Thoracic aorta (tissue), 2 donors: ENCODE measurements at places on chromosomes 2 and 18. TPM values are rescaled to one million over a fixed set of nuclear protein-coding genes. Genes with fewer than 3 reads are reported as not detected.
A peak's percentile ranks its signal among the peaks of the same experiment; 100 is the strongest.

DNA sequence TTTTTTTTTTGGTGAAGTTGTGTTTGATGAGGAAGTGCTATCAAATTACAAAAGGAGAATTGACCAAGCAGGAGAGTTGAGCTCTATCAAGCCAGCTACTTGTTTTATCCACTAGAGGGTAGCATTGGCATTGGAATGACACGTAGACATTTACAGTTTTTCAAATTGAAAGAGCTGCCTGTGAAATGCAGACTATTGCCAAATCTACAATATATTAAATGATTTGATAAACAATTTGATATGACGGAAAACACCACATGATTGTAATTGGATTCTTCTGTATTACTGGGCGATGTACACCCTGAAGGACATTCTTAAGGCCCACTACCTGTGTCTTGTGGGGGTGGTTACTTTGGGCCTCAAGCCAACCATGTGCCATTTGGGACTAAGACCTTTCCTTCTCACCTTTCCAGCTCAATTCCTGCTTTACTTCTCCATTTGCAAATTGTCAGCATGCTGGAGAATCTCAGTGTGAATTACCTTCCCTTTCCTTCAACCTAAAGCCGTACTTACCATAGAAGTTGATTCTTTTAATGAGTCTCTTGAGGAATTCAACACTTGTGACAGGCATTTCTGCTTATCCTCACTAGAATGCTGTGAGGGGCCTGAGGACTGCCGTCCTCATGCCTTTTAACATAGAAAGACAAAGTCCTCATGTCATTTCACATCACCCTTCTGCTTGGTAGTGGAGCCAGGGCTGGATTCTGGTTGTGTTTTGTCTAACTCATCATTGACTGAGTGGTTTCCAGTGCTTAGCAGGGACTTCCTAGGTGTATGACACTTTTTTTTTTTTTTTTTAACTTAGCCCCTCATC, 134.8 kb upstream of the THUMPD2 start:
- no peak overlapping the region for H3K4me3 ChIP-seq
- no peaks in the 10 kb centered on the region for H3K36me3 ChIP-seq
- H3K27ac ChIP-seq = no peak overlapping the region
- no peaks in the 10 kb centered on the region for H3K27me3 ChIP-seq

GRCh38 chr2:241636182-241637017, 558 bp downstream of the THAP4 start:
- peak overlapping the region; percentile 98 for H3K27ac ChIP-seq
- H3K4me1 ChIP-seq = peaks cover 39% of the 10 kb centered on the region
- H3K4me3 ChIP-seq = peak overlapping the region; percentile 93
- no peak for DNase-seq
- H3K36me3 ChIP-seq = peaks cover 13% of the 10 kb centered on the region

- H3K4me3 ChIP-seq = no peak overlapping the region
- H3K27me3 ChIP-seq = no peaks in the 10 kb centered on the region
- DNase-seq = no peak
Observed at GRCh38 chr2:39492095-39492590, 55.1 kb upstream of the MAP4K3 start.

- no peak for DNase-seq
- H3K27ac ChIP-seq = no peak overlapping the region
- no peaks in the 10 kb centered on the region for H3K36me3 ChIP-seq
- H3K27me3 ChIP-seq = no peaks in the 10 kb centered on the region
Observed at GRCh38 chr18:69951182-69951581, 3.5 kb upstream of the CD226 start.

DNA sequence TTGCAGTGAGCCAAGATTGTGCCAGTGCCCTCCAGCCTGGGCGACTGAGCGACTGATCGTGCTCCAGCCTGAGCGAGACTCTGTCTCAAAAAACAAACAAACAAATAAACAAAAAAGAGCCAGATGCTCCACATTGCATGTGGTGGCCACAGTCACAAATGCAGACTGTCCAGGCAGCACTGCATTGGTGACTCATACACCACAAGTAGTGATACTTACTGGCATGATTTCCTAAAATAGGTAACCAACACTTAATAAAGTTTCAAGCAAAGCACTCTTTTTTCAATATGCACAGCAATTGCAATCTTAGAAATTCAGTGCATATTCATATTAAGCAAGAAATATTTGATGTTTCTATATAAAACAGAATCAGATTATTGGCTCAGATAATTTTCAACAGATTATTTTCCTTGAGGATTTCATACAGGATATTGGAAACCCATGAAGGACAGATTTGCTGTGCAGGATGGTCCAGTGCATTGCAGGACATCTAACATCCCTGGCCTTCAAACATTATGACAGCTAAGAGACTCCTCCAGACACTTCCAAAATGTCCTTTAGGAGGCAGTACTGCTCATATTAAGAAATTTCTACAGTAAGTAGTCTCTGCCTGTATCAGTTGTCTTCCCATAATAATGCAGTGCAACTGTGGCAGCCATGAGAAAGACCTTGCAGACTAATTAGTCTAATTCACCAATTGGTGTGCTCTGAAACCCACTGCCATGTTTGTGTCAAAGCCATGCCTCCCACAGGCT, 10.5 kb upstream of the SLC1A4 start:
- H3K4me3 ChIP-seq = no peak overlapping the region
- no peaks in the 10 kb centered on the region for H3K27me3 ChIP-seq
- no peak overlapping the region for H3K27ac ChIP-seq
- H3K36me3 ChIP-seq = no peaks in the 10 kb centered on the region
- DNase-seq = no peak

GRCh38 chr2:173983391-173983871, 18.3 kb upstream of the SP3 start:
- H3K4me3 ChIP-seq = no peak overlapping the region
- no peaks in the 10 kb centered on the region for H3K27me3 ChIP-seq
- H3K36me3 ChIP-seq = no peaks in the 10 kb centered on the region
- H3K27ac ChIP-seq = peak overlapping the region; percentile 73
- DNase-seq = no peak

The HRH4 gene
- total RNA-seq = not detected

GRCh38 chr2:203018181-203018580, 3.5 kb downstream of the NBEAL1 start:
- no peak for DNase-seq
- no peaks in the 10 kb centered on the region for H3K27me3 ChIP-seq
- peak overlapping the region; percentile 95 for H3K4me3 ChIP-seq
- H3K36me3 ChIP-seq = no peaks in the 10 kb centered on the region
- H3K4me1 ChIP-seq = peaks cover 28% of the 10 kb centered on the region
- H3K27ac ChIP-seq = peak overlapping the region; percentile 54

The CAPN14 gene
- 0.14 TPM for total RNA-seq
